Endodermal cell (in vitro differentiated cells): ENCODE measurements at places on chromosomes 1 and 21. TPM values are rescaled to one million over a fixed set of nuclear protein-coding genes. Genes with fewer than 3 reads are reported as not detected.

DNA sequence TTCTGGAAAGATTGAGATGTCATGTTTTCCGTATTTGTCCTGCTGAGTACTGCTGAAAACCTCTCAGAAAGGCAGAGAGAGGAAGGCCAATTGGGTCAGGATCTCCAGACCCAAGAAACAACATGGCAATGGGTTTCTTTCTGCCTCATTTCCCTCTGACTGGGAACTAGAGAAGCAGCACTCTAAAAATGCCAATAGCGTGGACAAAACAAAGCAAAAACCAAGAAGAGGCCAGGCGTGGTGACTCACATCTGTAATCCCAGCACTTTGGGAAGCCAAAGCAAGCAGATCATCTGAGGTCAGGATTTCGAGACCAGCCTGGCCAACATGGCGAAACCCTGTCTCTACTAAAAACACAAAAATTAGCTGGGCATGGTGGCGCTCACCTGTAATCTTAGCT, 18.3 kb downstream of the TNFRSF9 start:
- no peak for DNase-seq

GRCh38 chr1:34128186-34128889, 36.7 kb downstream of the CSMD2 start:
- DNase-seq = peak; percentile 23

RNF187 gene
- 71.4 to 112 TPM (median 106 TPM) in 3 replicates for total RNA-seq

ADGRB2 gene
- 22.4 to 25.8 TPM (median 22.7 TPM) in 3 replicates for total RNA-seq

GRCh38 chr1:240687820-240688219, 75.9 kb upstream of the GREM2 start:
- DNase-seq = no peak

OLFM3 gene
- total RNA-seq = 0.15 to 0.33 TPM in 2 of 3 replicates, not detected in the other

GRCh38 chr1:227395426-227396028, 77.2 kb upstream of the CDC42BPA start:
- no peak for DNase-seq

GRCh38 chr1:80961464-80962190, 839.1 kb upstream of the ADGRL2 start:
- no peak for DNase-seq

- DNase-seq = no peak
Measured at GRCh38 chr1:94962409-94963265, 35.7 kb upstream of the CNN3 start.

ATP6V1G3 gene
- total RNA-seq = 0.56 and 1.5 TPM in 2 replicates

- no peak for DNase-seq
Measured at GRCh38 chr1:76615253-76616035, 251.8 kb upstream of the ST6GALNAC5 start.

- DNase-seq = no peak
Measured at GRCh38 chr1:220356981-220357850, 85.0 kb upstream of the RAB3GAP2 start.

GRCh38 chr1:109438798-109439297, 12.6 kb upstream of the PSMA5 start:
- DNase-seq = no peak

DNA sequence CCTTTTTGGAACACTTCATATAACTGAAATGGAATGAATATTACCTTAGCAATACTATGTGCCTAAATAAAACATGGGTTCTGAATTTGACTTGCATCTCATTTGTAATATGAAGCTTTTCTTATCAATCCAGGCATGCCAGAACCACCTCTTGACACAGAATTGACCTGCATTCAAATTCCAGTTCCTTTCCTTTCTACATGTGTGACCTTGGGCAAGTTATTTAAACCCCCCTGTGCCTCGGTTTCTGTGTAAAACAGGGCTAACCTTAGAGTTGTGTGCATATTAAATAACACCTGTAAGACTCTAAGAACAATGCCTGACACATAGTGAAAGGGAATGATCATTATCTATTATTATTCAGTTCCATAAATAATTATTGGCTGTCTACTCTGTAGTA, 2.0 kb upstream of the NOS1AP start:
- no peak for DNase-seq
